Psoas muscle (tissue), 8 donors: ENCODE measurements at places on chromosomes 1 and 21. TPM values are rescaled to one million over a fixed set of nuclear protein-coding genes. Genes with fewer than 3 reads are reported as not detected.

The RXFP4 gene
- total RNA-seq = not detected

The VANGL2 gene
- 0.74 TPM for total RNA-seq

The DENND2D gene
- 1.5 TPM for total RNA-seq

The HOOK1 gene
- 0.34 TPM for total RNA-seq

The PLA2G2D gene
- total RNA-seq = not detected

The RIIAD1 gene
- total RNA-seq = 5.2 TPM

The ALDH9A1 gene
- total RNA-seq = 69.3 TPM

The UROD gene
- total RNA-seq = 64.6 TPM

The TMEM52 gene
- 107 TPM for total RNA-seq

The KIF17 gene
- 3.4 TPM for total RNA-seq

DNA sequence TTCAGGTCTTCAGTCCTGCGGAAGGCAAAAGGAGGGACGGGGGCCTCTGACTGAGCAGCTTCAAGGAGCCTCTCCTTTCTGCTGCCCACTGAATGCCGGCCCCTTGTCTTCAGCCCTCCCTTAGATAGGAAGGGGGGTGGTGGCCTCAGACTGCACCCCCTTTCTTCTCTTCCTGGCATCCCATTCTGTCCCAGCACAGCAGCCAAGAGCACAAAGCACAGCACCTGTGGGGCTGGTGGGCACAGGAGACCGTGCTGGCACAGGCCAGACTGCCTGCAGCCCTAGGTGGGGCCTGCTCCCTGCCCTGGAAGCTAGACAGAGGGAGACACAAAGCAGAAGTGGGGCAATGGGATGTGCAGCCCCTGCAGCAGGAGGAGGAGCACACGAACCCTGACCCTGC, 1.7 kb upstream of the PAQR6 start:
- DNase-seq = peak; percentile 44
- H3K4me3 ChIP-seq = no peak overlapping the region
- peaks cover 9% of the 10 kb centered on the region for H3K4me1 ChIP-seq
- H3K36me3 ChIP-seq = peaks cover 59% of the 10 kb centered on the region
- peaks cover 10% of the 10 kb centered on the region for H3K27me3 ChIP-seq

- DNase-seq = no peak
- H3K4me3 ChIP-seq = no peak overlapping the region
- no peak overlapping the region for H3K27ac ChIP-seq
- H3K36me3 ChIP-seq = no peaks in the 10 kb centered on the region
These were observed 117.5 kb upstream of the VANGL1 start for GRCh38 chr1:115524236-115524635.

DNA sequence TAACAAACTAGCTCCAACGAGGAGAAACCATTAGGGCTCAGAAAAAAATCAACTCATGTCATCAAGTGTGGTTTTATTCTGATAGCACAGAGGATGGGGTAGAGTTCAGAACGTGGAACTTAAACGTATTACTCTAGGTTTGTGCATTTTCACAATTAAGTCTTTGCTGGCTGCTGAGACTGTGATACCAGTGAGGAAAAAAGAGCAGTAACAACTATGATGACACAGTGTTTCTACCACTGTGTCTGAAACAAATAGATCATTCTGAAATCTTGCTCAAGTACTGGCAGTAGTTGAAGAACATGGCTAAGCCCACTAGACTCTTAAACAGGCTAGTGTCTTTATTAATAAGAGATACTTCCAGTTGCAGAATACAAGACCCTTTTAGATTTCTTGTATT, 31.0 kb downstream of the NUCKS1 start:
- no peaks in the 10 kb centered on the region for H3K27me3 ChIP-seq
- DNase-seq = no peak
- H3K4me1 ChIP-seq = no peaks in the 10 kb centered on the region
- no peak overlapping the region for H3K4me3 ChIP-seq
- peaks cover 8% of the 10 kb centered on the region for H3K36me3 ChIP-seq

DNA sequence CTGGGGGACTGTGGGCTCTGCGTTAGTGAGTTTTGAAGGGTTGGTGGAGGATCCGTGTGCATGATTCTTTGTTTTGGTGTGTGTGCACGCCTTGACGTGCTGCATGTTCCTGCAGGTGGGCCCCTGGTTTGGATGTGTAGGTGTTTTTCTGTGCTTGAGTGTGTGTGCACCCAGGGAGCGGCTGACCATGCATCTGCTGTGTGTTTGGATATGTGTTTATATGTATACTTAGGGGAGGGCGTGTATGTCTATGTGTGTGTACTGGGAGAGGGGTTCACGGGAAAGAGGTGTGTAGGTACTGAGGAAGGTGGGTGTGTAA, 1.1 kb downstream of the VANGL2 start:
- peaks cover 30% of the 10 kb centered on the region for H3K27me3 ChIP-seq
- H3K4me3 ChIP-seq = peak overlapping the region; percentile 74
- no peak overlapping the region for H3K27ac ChIP-seq
- H3K4me1 ChIP-seq = peaks cover 4% of the 10 kb centered on the region

GRCh38 chr1:86169625-86170024, 13.1 kb upstream of the COL24A1 start:
- H3K36me3 ChIP-seq = no peaks in the 10 kb centered on the region
- no peaks in the 10 kb centered on the region for H3K27me3 ChIP-seq
- no peak overlapping the region for H3K4me3 ChIP-seq
- no peak for DNase-seq
- H3K27ac ChIP-seq = no peak overlapping the region

GRCh38 chr1:229284887-229285286, 14.0 kb downstream of the RAB4A start:
- no peaks in the 10 kb centered on the region for H3K27me3 ChIP-seq
- no peaks in the 10 kb centered on the region for H3K36me3 ChIP-seq
- no peak for DNase-seq

DNA sequence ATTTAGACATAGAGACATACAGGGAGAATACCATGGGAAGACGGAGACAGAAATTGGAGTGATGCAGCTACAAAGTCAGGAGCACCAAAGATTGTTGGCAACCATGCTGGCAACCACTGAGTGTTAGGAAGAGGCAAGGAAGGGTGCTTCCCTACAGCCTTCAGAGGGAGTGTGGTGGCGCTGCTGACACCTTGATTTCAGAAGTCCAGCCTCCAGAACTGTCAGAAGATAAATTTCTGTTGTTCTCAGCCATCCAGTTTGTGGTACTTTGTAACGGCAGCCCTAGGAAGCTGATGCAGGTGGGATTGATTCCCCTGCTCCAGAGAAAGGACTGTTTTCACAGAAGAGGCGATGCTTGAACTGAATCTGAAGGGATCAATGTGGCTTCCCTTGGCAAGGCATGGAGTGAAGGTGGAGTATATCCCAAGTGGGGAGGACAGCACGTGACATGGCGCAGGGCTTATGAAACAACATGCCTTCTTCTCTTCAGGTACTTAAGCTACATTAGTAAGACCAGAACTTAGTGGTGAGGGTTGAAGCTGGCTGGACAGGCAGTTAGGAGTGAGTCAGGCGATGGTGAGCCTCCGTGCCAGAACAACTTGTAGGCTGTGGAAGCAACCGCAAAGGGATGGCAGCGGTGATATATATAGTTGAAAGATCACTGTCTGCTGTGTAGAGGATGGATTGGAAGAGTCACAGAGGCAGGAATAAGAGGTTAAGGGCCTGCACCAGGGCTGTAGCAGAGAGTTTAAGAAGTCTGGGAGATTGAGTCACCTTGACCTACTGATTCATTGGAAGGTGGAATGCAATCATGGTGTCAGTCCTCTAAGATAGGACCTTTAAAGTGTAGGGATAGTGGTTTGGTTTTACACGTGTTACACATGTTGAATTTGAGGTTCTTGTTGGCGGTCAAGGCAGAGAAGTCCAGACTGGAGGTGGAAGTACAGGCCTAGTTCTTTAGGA, 2.1 kb downstream of the LEPR start:
- no peaks in the 10 kb centered on the region for H3K36me3 ChIP-seq
- peak overlapping the region; percentile 91 for H3K4me3 ChIP-seq
- no peaks in the 10 kb centered on the region for H3K27me3 ChIP-seq
- peaks cover 34% of the 10 kb centered on the region for H3K4me1 ChIP-seq
- no peak for DNase-seq
- H3K27ac ChIP-seq = peak overlapping the region; percentile 98

- H3K27me3 ChIP-seq = no peaks in the 10 kb centered on the region
- H3K36me3 ChIP-seq = no peaks in the 10 kb centered on the region
These were observed 225.3 kb upstream of the B3GALT2 start for GRCh38 chr1:193411714-193412113.

DNA sequence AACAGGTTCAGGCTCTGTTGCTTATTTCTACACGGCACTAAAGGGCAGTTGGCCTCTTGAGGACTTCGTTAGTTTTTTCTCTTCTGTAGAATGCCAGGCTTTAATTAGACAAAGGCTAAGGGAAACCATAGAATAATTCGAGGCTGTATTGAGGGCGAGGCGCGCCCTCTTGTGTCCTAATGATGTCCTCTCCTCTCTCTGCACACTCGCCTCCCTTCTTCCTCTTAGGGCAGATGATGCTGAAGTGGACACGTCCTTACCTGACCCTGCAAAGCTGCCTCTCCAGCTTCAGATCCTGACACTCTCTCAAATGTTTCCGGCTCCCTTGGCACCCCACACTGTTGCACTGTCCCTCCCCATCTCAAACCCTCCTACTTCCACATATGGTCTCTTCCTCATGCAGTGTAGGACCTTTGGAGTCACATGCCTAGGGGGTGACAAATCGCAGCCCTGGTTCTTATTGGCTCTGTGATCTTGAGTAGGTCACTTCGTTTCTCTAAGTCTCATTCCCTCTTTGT, 1.9 kb upstream of the ZSCAN20 start:
- H3K36me3 ChIP-seq = no peaks in the 10 kb centered on the region
- no peaks in the 10 kb centered on the region for H3K27me3 ChIP-seq
- peak; percentile 80 for DNase-seq
- H3K4me1 ChIP-seq = peaks cover 24% of the 10 kb centered on the region

DNA sequence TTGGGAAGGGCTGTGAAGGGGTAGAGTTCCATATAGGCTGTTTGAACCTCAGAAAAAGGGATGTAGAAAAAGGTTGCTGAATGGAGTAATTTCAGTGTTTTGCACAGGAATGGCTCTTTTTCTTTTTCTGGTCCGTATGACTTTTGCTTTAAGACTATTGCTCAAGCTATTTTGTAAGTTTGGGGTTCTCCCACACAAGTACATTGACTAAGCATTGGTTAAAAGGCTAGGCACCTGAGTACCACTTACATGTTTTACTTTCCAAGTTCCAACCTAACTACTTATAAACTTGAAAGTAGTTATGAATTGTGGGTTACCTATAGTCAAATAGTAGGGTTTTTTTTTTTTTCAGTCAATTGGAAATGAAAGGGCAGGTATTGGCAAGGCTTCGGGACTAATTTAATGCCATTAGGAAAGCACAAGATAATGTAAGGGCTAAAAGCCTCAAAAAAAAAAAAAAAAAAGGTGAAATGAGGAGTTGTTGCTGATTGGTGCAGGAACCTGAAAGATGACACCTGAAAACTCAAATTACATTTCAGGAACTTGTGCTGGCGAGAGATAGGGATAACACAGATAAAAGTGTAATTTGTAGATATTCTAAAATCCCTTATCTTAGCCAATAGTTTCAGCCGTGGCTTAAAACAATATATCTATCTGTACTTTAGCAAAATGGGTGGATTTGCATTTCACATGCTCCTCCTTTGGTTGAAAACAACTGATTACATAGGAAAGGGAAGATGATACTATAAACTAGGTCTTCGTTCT, 209.5 kb downstream of the RPS6KC1 start:
- no peak overlapping the region for H3K4me3 ChIP-seq
- no peak overlapping the region for H3K27ac ChIP-seq
- H3K27me3 ChIP-seq = no peaks in the 10 kb centered on the region
- H3K36me3 ChIP-seq = peaks cover 15% of the 10 kb centered on the region
- H3K4me1 ChIP-seq = no peaks in the 10 kb centered on the region
- DNase-seq = no peak

DNA sequence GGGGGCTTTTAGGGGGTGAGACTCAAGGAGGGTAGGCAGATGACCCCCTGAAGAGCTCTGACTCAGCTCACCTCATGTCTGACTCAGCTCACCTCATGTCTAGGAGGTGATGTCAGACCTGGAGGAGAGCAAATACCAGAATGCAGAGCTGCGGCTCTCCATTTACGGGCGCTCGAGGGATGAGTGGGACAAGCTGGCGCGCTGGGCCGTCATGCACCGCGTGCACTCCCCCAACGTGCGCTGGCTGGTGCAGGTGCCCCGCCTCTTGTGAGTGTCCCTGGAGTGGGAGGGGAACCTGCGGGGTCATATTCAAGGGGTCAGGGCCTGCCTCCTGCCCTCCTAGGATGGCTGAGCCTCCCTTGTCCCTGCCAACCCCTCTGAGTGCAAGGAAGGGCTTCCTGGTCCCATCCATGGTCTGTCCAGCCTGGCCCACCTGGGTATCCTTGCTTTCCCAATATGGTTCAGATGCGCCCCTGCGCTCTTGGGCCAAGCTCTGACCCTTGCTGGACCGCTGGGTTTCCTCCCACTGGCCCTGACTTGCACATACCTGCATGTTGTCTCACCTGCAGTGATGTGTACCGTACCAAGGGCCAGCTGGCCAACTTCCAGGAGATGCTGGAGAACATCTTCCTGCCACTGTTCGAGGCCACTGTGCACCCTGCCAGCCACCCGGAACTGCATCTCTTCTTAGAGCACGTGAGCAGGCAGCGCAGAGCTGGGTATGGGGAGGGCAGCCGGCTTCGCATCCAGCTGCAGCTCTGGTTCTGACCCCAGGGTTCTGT, 9.1 kb downstream of the AMPD2 start:
- no peak for DNase-seq
- H3K27ac ChIP-seq = no peak overlapping the region
- H3K36me3 ChIP-seq = peaks cover 38% of the 10 kb centered on the region
- H3K4me1 ChIP-seq = no peaks in the 10 kb centered on the region
- H3K27me3 ChIP-seq = no peaks in the 10 kb centered on the region
